ENCODE measurements at places on chromosomes 2 and 18. TPM values are rescaled to one million over a fixed set of nuclear protein-coding genes. Genes with fewer than 3 reads are reported as not detected.
A peak's percentile ranks its signal among the peaks of the same experiment; 100 is the strongest.

DNA sequence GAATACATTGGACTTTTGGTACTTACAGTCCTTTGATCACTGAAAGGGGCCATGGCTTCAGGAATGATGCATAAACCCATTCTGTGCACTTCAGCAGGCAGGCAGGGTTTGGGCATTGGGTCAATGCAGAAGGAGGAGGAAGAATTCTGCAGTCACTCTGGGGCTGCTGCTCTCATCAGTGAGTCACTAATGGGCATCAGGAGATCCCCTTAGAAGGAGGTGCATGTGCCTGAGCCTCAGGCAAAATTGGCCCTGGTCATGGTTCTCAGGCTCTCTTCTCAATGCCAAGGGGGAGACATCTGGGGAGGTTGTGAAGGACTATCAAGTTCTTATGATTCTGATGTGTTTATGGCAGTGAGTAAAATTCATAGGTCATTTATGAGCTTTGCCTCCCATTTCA lies 52.0 kb upstream of the TNP1 start:
- no peak overlapping the region for H3K27ac ChIP-seq
- H3K27me3 ChIP-seq = no peaks in the 10 kb centered on the region
- H3K4me3 ChIP-seq = no peak overlapping the region
- DNase-seq = peak; percentile 82
- no peaks in the 10 kb centered on the region for H3K36me3 ChIP-seq

- no peak overlapping the region for H3K27ac ChIP-seq
- no peaks in the 10 kb centered on the region for H3K4me1 ChIP-seq
- H3K36me3 ChIP-seq = no peaks in the 10 kb centered on the region
- H3K27me3 ChIP-seq = no peaks in the 10 kb centered on the region
- no peak overlapping the region for H3K4me3 ChIP-seq
- no peak for DNase-seq
Observed at GRCh38 chr2:239579081-239579480, 178.3 kb upstream of the HDAC4 start.

DNA sequence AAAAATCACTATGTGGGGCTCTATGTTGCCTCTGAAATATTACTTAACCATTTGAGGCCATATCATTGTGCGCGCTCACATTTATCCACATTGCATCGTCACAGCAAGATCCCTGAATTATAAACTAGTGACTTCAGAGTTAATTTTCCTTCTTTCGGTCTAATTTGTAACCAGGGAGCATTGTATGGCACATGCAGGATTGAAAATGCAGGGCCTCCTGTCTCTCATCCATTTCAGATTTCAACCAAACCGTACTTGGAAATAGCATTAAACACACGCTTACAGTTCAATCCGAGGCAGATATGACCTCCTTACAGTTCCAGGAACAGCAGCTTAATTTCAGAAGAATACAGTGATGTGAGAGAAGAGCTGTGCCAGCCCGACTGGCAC lies 532 bp downstream of the MYOM1 start:
- no peaks in the 10 kb centered on the region for H3K36me3 ChIP-seq
- H3K4me3 ChIP-seq = no peak overlapping the region
- H3K4me1 ChIP-seq = peaks cover 15% of the 10 kb centered on the region
- no peak overlapping the region for H3K27ac ChIP-seq
- DNase-seq = no peak

The TMEFF2 gene
- under 0.01 TPM for total RNA-seq

- H3K4me3 ChIP-seq = no peak overlapping the region
- peak; percentile 80 for DNase-seq
- no peak overlapping the region for H3K27ac ChIP-seq
- H3K36me3 ChIP-seq = no peaks in the 10 kb centered on the region
Observed at GRCh38 chr2:202104286-202104870, 31.3 kb downstream of the KIAA2012 start.

DNA sequence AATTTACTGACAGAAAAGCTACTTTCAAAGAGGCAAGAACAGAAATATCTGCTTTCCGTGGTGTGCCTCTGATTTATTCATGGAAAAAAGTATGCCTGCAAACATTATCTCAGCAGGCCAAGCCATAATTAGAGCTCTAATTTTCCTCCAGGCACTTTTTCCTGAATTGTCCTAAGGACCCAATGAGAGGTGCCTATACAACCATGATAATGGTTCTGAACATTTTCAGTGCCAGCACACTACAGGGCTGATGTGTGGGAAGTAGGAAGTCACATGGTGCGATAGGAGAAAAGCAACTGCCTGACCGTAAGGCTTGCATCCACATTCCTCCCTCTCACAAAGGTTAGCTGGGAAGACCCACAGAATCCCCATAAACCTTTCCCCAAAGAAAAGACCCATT lies 45.9 kb upstream of the EGR4 start:
- no peak overlapping the region for H3K4me3 ChIP-seq
- H3K27ac ChIP-seq = no peak overlapping the region
- no peak for DNase-seq
- no peaks in the 10 kb centered on the region for H3K36me3 ChIP-seq
- no peaks in the 10 kb centered on the region for H3K27me3 ChIP-seq

The PLGLB2 gene
- total RNA-seq = 3.2 TPM

DNA sequence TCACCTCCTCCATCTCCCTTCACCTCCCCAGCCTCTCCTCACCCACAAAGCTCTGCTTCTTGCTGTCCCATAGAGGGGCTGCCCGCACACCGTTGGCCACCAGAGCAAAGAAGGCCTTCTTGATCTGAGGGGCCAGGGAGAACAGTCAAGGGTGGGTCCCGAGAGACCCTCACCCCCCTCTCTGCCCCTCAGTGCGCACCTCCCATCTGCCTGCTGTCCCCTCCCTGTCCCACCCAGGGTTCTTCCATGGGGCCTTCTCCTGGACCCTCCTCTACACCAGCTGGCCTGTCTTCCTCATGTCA lies 3.2 kb downstream of the PRKAG3 start:
- no peaks in the 10 kb centered on the region for H3K36me3 ChIP-seq
- peaks cover 3% of the 10 kb centered on the region for H3K27me3 ChIP-seq
- no peak overlapping the region for H3K27ac ChIP-seq
- no peak overlapping the region for H3K4me3 ChIP-seq

DNA sequence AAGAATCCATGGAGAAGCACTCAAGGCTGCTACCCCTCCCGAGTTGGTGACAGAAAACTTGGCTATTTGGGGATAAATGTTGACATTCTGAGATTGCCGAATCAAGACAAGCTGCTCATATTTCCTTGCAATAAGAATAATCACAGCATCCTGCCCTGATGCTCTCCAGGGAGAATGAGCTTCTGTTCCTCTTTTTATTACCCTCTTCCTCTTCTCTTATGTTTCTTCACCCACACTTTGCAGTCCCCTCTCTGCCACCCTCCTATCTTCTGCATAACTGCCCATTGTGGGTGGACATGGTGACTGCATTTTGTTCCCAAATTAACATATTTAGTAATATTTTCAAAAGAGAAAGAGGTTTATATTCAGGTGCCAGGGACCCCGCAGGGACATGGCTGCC lies 11.9 kb upstream of the MSGN1 start:
- H3K27me3 ChIP-seq = peaks cover 3% of the 10 kb centered on the region
- no peaks in the 10 kb centered on the region for H3K36me3 ChIP-seq
- no peak for DNase-seq
- H3K4me3 ChIP-seq = no peak overlapping the region
- no peak overlapping the region for H3K27ac ChIP-seq

DNA sequence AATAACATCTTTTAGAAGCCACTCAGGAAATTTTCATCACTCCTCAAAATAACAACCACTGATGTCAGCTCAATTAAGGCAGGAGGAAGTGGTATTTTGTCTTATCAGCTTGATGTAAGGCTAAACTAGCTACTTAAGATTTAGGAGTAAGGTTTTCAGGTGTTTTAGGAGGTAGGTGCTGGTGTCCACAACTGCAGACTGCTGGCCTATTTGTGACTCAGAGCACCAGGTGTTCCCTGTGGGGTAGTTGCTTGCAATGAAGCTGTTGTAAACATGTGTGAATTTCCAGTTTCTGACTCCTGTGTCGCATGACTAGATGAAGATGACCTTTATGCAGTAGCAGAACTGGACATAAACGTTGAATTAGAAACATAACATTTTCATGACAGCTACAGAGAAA lies 164.2 kb downstream of the THSD7B start:
- H3K36me3 ChIP-seq = no peaks in the 10 kb centered on the region
- no peak overlapping the region for H3K27ac ChIP-seq
- no peaks in the 10 kb centered on the region for H3K4me1 ChIP-seq
- H3K4me3 ChIP-seq = no peak overlapping the region
- no peak for DNase-seq

DNA sequence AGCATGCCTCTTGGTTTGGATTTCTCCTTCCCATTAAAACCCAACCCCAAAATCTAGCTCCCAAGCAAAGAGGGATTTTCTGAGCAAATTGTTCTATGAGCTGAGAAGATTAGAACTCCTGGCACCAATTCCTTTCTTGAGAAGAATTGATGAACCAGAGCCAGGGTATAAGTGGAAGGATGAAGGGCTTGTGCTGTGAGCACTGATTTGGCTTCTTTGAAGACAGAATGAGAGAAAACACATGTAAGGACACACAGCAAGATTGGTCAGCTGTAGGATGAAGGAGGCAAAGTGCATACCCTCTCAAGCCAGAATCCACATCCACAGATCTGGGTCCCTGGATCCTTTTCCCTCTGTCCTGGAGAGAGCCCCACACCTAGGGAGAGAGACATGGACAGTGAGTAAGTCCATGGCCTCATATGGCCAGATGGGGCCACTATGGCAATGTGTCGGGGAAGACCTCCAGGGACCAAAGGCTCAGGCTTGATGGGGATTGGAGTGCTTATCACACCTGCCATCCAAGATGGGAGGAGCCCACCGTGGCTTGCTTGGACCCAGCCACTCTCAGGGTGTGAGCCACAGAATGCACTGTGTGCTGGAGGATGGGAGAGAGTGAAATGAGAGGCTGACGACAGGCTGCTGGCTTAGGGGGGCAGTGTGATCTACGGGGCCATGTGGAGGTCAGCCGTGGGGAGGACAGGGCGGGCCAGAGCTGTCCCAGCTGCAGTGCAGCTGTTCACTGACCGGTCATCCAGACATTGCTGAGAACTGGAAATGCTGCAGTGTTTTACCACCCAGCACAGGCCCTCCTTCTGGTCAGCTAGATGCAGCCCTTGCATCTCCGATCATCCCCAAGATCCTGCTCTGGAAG lies 339.8 kb downstream of the CYP26B1 start:
- DNase-seq = peak; percentile 68
- no peak overlapping the region for H3K4me3 ChIP-seq
- H3K4me1 ChIP-seq = no peaks in the 10 kb centered on the region
- no peak overlapping the region for H3K27ac ChIP-seq
- H3K36me3 ChIP-seq = no peaks in the 10 kb centered on the region

- no peak overlapping the region for H3K27ac ChIP-seq
- peaks cover 5% of the 10 kb centered on the region for H3K4me1 ChIP-seq
- H3K27me3 ChIP-seq = no peaks in the 10 kb centered on the region
Observed at GRCh38 chr18:8081267-8081666, 514.2 kb downstream of the PTPRM start.

The IL37 gene
- total RNA-seq = not detected

- no peak overlapping the region for H3K4me3 ChIP-seq
- no peaks in the 10 kb centered on the region for H3K27me3 ChIP-seq
- H3K27ac ChIP-seq = no peak overlapping the region
- H3K36me3 ChIP-seq = no peaks in the 10 kb centered on the region
- no peaks in the 10 kb centered on the region for H3K4me1 ChIP-seq
Observed at GRCh38 chr18:49858309-49859020, 45.1 kb upstream of the ACAA2 start.

GRCh38 chr2:84559838-84560237 lies 43.5 kb downstream of the DNAH6 start:
- H3K27me3 ChIP-seq = no peaks in the 10 kb centered on the region
- no peak overlapping the region for H3K27ac ChIP-seq
- no peaks in the 10 kb centered on the region for H3K4me1 ChIP-seq
- H3K36me3 ChIP-seq = no peaks in the 10 kb centered on the region
- H3K4me3 ChIP-seq = no peak overlapping the region

GRCh38 chr2:221553333-221553732 lies 18.8 kb downstream of the EPHA4 start:
- H3K27me3 ChIP-seq = no peaks in the 10 kb centered on the region
- H3K4me1 ChIP-seq = no peaks in the 10 kb centered on the region
- H3K27ac ChIP-seq = no peak overlapping the region
- no peaks in the 10 kb centered on the region for H3K36me3 ChIP-seq
- H3K4me3 ChIP-seq = no peak overlapping the region
- no peak for DNase-seq

The DCC gene
- total RNA-seq = not detected

DNA sequence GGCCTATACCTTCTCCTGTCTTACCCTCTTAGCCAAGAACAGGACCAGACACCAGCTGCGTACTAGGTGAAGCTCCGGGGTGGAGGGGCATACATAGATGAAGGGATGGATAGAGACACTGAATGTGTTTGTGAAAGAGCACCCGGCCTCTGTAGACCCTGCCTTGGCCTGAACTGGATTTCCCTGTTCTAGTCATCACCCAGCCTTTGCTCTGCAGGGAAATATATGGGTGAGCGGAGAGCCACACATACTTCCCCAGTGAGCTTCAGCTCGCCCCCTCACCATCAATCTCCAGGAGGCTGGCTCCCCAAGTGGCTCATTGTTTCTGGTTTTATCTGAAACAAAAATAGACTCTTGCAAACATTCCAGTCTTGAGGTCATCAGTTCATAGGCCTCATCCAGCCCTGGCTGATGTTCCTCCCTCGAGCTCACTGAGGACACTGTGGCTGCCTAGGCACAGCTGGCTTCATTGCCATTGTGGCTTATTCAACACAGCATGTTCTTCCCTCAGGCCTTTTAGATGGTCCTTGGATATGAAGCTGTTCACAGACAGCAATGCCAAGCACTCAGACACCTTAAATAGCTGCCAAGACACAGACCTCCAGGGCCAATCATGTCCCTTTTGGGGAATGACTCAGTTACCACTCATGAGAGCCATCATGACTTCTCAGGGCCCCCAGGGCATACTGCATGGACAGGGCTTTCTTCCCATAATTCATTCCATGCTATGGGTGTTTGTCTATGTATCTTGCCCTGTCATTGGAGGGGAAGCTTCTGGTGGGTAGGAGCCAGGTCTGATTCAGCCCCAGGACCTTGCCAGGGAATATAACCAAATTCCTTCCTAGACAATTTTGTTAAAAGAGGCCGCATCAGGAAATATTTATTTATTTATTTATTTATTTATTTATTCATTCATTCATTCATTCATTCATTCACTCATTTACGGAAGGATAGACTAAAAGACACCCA lies 82.4 kb downstream of the TTC32 start:
- H3K27me3 ChIP-seq = no peaks in the 10 kb centered on the region
- H3K36me3 ChIP-seq = no peaks in the 10 kb centered on the region
- DNase-seq = peak; percentile 85
- H3K27ac ChIP-seq = peak overlapping the region; percentile 93

GRCh38 chr18:23159344-23159743 lies 24.1 kb downstream of the CABLES1 start:
- H3K4me3 ChIP-seq = no peak overlapping the region
- H3K27ac ChIP-seq = no peak overlapping the region
- no peaks in the 10 kb centered on the region for H3K27me3 ChIP-seq
- no peaks in the 10 kb centered on the region for H3K36me3 ChIP-seq
- peaks cover 12% of the 10 kb centered on the region for H3K4me1 ChIP-seq
- DNase-seq = no peak

- H3K27me3 ChIP-seq = no peaks in the 10 kb centered on the region
- H3K4me1 ChIP-seq = no peaks in the 10 kb centered on the region
- no peak overlapping the region for H3K4me3 ChIP-seq
- no peak overlapping the region for H3K27ac ChIP-seq
Observed at GRCh38 chr2:108034843-108035242, 48.5 kb downstream of the SLC5A7 start.

The SCYGR4 gene
- total RNA-seq = not detected

The IL36G gene
- total RNA-seq = not detected

- DNase-seq = peak; percentile 93
- no peaks in the 10 kb centered on the region for H3K27me3 ChIP-seq
- peak overlapping the region; percentile 8 for H3K4me3 ChIP-seq
- peaks cover 43% of the 10 kb centered on the region for H3K4me1 ChIP-seq
- no peaks in the 10 kb centered on the region for H3K36me3 ChIP-seq
Observed at GRCh38 chr2:64857581-64858471, 131.4 kb upstream of the SLC1A4 start.
